ENCODE measurements at places on chromosomes 4 and X.

DNA sequence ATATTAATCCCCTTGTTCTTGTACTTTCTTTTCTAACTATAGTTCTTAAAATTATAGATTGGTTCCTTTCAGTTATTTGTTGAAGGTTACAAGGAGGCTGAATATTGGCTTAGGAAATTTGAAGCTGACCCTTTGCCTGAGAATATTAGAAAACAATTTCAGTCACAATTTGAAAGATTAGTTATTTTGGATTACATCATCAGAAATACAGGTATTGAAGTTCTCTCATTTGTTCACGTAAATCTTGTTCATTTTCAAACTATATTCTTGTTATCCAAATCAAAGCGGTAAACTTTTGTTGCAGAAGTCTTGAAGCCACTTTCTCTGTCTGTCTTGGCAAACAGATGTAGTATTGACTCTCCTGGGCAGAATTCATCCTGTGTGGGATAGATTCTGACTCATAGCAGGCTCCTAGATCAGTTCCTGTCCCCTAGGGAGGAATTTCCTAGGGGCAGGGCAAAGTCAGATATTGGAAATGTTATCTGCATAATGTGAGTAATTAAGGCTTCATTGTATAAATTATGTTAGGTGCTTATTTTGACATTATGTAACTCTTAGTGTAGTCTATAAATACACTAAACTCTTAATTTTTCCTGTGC, 25.2 kb downstream of the PI4K2B start:
- no peak for DNase-seq

DNA sequence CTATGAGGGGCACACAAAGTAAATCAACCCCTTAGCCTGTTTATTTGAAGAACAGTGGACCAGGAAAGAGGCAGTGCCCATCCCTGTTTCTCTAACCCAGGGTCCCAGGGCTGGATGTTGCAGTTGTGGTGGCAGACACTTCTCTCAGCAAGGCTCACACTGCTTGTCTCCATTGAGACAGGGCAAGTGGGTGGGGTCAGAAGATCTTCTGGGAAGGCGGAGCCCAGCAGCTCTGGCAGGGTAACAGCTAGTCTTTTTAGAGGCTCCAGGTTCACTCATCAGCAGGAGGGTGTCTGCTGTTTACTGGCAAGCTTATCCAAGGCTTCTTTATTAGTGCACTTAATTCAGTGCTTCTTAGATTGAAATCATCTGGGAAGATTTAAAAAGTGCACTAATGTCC, 659.8 kb upstream of the DIPK2B start:
- DNase-seq, result no peak

GRCh38 chr4:87414816-87415215, 7.6 kb upstream of the NUDT9 start:
- no peak for DNase-seq

- DNase-seq, result no peak
Observed at GRCh38 chrX:9518889-9519288, 54.0 kb downstream of the TBL1X start.

- no peak for DNase-seq
Observed at GRCh38 chr4:77449171-77449570, 156.4 kb upstream of the CXCL13 start.

DNA sequence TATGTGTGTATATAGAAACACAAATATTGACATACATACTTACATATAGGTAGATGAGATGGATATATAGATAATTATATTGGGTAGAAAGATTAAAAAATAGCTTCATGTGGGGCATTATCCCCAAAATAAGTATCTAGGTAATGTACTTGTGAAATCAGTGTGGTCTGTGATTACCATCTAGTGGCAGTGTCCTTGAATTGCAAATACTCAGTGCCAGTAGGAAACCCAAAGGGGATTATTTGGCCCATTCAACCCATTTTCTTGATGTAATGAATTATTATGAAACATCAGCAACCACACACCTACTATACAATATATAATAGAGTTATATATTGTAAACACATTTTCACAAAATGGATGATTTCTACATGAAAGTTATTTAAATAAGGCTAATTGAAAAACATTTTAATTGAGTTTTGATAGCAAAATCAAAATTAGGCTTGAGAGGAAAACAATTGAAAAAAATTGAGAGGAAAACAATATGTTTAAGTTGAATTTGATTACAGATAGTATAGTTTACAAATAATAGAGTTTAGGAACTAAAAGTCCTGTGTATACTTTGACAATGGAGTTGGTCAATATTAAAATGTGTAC, 389.4 kb downstream of the GALNTL6 start:
- no peak for DNase-seq

DNA sequence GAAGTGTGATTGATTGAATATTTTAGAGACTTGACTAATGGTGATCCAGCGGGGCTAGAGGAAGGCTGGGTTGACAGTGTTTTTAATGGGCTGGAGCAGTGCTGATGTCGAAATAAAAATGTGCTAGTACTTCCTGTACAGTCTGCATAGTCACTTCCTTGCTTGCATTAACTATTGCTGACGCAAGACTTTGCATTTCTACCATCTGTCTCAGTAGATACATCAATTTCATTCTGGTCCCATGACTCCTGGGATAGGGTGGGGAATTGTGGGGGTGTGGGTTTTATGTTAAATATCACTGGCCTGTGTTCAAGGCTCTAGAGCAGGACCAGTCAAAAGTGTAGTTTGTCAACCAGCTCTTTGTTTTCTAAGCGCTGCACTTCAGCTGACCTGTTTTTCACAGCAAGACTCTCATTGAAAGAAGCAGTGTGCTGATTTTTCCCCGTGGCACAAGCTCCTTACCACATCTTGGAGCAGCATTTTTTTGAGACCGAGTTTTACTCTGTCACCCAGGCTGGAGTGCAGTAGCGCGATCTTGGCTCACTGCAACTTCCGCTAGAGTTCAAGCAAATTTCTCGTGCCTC, 35.2 kb upstream of the PHEX start:
- DNase-seq, result no peak

- no peak for DNase-seq
Observed at GRCh38 chrX:9940421-9940820, 26.7 kb upstream of the CLDN34 start.

GRCh38 chr4:112633477-112634235, 3.1 kb downstream of the ZGRF1 start:
- DNase-seq, result no peak

DNA sequence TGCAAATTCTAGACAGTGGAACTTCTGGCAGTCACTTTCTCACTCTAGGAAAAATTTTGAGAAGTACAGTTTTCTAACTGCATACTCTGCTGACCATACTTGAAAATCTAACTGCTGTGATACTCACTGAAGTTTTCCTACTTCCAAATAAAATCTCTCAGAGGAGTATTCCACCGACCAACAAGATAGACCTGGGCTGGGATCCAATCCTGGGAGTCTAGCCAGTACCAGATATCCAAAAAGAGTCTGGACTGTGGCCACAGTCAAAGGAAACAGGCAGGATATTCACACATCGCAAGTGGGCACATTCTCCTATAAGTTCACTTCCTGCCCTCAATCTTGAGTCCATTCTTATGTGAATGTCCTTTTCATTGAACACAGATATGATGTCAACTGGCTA, 1138.7 kb upstream of the PCDH7 start:
- no peak for DNase-seq

DNA sequence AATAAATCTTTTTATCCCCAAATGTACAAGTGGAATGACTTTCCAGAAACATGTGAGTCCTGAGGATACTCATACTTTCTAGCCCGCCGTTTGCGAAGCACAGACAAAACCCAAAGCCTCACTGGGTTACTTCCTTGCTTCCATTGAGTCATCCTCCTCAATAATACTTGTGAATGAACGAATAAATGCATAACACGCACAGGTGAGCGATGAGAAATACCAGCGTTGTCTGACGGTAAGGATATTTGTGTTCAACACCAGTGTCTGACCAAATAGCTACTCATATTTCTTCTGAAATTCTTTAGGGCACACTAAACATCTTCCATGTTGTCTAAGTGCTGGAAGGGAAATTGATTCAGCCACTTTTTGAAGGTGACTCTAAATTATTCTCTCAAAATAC, 36.0 kb downstream of the CCNG2 start:
- no peak for DNase-seq

DNA sequence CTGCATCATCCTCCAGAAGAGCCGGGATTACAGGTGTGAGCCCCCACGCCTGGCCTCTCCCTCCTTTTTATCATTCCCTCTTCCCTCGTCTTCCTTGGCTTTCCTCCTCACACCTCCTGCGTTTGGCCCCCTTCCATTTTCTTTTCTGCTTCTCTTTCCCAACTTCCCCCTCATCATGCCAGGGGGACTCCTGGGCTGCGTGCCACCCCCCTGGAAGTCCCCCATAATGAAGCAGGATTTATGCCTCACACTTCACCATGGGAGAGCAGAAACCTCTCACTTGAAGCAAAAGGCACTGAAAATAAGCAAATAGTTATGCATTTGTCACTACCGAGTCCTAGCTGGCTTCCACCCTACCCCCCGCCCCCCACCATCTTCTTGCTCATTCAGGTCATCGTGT, 7.9 kb downstream of the TKTL1 start:
- DNase-seq, result no peak

DNA sequence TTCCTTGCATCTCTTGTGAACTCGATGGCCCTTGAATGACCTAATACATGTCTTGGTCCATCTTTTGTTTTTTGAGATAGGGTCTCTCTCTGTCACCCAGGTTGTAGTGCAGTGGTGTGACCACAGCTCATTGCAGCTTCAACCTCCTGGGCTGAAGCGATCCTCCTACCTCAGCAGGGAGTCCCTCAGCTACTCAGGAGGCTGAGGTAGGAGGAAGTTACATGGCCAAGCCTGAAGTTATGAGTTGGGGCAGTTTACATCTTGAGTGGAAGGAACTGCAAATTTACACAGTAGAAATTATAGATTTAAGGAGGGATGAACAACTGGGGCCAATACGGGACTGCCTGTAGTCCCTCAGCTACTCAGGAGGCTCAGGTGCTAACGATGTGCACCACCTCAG, 97.2 kb upstream of the METTL14 start:
- no peak for DNase-seq

DNA sequence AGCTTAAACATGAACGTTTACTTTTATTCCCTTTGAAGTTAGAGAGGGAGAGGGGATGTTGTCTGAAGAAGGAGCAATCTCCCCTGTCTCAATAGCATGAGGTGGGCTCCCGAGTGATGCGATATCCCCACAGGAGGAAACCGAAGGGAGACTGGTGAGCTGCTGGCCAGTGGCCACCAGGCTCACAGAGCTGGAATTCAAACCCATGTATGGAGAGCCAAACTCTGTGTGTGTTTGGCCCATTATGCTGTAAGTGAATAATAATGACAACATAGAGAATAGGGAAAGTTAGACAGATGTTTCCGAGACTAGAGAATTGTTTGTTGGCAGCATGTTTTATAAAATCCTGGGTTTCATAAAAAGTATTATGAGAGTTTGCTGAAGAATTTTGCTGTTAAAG, 66.1 kb upstream of the CLNK start:
- no peak for DNase-seq

- no peak for DNase-seq
Observed at GRCh38 chr4:47839259-47839658, 1.4 kb upstream of the CORIN start.

DNA sequence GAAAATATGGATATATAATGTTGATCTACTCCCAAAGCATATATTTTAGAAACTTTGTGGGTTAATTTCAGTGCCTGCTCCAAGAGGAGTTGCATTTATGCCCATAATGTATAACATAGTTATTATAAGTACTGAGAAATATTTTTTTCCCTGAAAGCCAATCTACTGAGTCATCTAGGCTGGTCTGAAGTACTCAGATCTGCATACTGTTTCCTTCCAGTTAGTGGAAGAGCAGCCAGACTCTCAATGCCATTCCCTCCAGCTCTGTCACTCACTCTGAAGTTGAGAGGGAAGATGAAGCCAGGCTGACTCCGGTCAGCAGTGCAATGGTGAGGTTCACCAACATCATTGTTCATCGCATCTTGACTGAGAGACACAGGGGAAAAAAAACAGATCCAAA, 505.1 kb downstream of the PPARGC1A start:
- DNase-seq, result no peak

DNA sequence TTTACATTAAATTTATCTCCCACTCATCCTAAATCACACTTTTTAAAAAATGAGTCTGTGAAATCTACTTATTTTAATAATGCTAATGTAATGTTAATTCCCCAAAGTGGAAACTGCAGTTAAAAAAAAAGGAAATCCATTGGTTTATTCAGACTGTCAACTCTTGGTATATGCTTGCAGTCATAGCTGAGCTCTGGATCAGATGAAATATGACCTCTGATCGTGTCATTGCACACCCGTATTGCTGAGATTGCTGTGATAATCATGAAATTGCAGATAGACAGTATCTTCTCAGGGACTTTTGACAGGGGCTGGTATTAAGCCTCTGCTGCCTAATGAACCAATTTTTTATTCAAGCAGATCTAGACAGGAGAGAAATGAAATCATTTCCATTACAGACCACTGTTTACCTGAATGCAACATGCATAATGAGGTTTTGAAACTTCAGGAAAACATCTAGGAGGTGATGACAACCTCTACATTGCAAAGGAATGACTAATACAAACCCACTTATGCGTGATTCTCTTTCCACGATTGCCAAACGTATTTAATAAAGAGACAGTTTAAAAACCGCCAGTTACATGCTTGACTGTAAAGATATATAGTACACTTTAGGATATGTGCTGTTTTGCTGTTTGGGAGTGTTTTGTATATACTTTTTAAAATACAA, 138.3 kb upstream of the PUDP start:
- no peak for DNase-seq

- DNase-seq, result no peak
Observed at GRCh38 chrX:3143043-3143799, 102.0 kb downstream of the ARSF start.

DNA sequence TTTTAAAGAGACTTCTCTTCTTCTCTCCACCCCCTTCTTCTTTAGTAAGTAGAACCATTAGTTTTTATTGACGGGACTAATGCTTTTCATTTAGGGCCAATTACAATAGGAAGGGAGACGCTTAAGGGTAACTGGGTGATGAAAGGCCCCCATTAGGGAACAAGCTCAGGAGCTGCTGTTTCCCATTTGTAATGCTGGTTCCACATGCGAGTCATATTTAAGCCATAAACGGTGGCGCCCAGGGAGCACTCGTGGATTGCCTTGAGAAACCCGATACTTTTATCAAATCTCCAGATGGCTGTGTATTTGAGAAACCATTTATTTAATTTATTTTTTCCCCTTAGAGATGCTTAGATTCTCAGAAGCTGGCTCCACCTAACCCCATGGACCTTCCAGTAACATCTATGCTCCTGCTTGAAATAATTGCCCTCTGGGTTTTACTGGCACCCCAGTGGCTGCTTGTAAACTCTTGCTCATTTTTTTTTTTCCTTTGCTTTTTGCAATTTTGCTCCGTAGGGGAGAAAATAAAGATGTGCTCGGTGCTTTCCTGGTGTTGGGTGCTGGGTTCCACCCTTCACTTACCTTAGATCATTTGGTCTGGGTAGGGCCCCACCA, 124.2 kb upstream of the MSX1 start:
- no peak for DNase-seq

Measured in cerebellar nuclear complex (tissue), 1 donor.